ENCODE measurements at places on chromosomes 16 and 17.

DNA sequence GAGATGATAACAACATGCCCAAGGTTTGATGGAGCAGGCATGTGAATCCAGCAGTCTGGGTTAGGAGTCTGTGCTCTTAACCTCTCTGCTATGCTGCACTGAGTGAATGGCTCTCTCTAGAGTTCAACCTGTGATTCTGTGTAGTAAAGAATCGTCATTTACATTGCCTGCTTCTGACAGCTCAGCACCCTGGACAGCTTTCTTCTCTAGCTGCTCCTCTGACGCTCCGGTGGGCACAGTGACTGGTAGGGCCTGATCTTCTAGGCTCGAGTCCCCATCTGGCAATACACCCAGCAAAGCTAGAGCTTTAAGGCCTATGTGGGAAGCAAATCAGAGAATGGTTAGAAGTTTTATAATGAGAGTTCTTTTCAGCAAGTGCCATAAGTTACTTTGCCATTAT lies 85.3 kb upstream of the ATP2A3 start:
- DNase-seq, result no peak
- no peak overlapping the region for H3K4me3 ChIP-seq
- peaks cover 62% of the 10 kb centered on the region for H3K36me3 ChIP-seq
- H3K27me3 ChIP-seq, result no peaks in the 10 kb centered on the region
- H3K4me1 ChIP-seq, result peaks cover 20% of the 10 kb centered on the region
- no peak overlapping the region for H3K27ac ChIP-seq

DNA sequence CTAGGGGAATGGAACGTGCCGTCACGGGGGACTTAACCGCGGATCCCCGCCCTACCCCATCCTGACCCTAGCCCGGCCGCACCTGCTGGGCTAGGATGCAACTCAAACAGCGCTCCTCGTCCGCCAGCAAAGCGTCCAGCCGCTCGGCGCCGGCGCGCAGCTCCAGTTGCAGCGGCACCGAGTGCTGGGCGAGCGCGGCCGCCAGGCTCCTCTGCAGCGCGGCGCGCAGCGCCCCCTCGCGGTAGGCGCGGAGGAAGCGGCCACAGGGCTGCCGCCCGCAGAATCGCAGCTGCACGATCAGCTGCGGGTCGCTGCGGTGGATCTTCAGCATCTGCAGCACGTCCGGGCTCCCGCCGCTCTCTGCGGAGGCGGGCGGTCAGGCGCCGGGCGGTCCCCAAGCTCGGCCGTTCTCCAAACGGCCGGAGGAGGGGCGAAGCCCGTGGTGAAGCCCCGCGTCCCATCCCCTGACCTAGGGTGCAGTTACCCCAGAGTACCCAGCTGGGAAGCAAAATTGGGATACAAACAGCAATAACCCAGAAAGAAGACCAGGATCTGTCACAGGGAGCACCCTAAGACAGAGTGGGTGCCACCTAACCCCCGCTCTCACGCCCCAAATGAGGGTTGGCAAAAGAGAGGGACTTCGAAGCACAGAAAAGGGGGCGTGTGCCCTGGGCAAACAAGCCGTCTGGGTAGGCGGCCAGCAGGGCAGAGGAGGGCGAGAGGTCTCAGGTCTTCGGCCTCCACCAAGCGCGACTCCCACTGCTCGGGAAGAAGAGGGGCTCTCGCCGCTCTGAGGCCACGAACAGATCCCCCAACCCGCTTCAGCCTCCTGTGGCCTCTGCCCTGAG lies 4.2 kb downstream of the TRADD start:
- peak overlapping the region; percentile 83 for H3K4me3 ChIP-seq
- H3K27me3 ChIP-seq, result no peaks in the 10 kb centered on the region
- H3K36me3 ChIP-seq, result peaks cover 20% of the 10 kb centered on the region
- peaks cover 61% of the 10 kb centered on the region for H3K4me1 ChIP-seq

GRCh38 chr16:57503366-57503765 lies 17.1 kb upstream of the DOK4 start:
- peaks cover 4% of the 10 kb centered on the region for H3K36me3 ChIP-seq
- DNase-seq, result no peak
- H3K4me1 ChIP-seq, result peaks cover 8% of the 10 kb centered on the region
- H3K27me3 ChIP-seq, result peaks cover 16% of the 10 kb centered on the region

DNA sequence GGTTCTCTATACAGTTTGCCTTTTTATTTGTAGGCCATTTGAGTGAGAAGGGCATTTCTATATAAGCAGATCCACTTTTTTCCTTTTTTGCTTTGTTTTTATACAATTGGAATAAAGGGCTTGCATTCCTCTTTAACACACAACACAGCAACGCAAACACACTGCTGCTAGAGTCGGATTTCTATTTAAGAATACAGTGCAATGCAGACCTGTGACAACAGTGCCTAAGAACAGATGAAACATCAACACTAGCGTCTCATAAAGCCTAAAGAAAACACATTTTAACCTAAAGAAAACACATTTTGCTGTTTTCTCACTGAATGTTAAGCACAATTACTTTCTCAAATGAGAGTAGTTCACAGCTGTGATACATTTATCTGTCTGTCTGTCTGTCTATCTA lies 1141.1 kb downstream of the CDH11 start:
- no peak overlapping the region for H3K4me3 ChIP-seq
- no peaks in the 10 kb centered on the region for H3K27me3 ChIP-seq
- no peaks in the 10 kb centered on the region for H3K36me3 ChIP-seq
- H3K27ac ChIP-seq, result no peak overlapping the region
- no peaks in the 10 kb centered on the region for H3K4me1 ChIP-seq

DNA sequence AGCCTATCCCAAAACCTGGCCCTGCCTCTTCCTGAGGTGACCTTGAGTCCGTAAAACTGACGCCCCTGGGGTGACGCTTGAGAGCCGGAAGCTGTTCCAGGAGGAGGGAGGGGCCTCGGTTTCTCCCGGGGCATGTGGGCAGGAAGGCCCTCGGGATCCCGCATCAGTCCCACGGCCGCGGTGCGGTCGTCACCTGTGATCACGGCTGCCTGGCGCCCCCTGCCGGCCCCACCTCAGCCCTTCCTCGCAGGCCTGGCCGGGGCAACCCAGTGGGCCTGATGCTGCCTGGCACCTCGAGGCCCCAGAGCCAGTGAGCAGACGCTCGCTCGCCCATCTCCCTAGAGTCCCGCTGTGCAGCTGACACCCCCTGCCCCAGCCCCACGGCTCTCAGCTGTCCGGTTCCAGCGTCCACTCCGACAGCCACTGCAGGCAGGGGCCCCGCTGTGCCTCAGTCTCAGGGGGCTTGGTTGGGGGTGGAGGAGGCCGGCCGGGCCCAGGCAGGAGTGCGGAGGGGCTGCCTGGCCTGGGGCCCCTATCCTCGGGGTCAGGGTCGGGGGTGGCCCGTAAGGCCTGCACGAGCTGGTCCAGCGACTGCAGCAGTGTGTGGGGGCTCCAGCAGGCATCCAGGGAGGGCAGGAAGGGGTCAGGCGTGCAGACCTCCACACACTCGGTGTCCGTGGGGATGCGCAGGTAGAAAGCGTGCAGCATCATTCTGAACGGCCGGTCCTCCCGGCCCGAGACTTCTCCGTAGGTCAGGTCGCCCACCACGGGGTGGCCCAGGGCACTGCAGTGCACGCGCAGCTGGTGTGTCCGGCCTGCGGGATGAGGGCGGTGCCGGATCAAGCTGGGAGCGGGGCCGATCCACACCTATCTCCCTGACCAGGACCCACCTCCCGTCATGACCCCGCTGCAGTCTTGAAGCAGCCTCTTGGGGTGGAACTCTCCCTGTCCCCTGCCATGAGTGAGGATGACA lies 2.3 kb downstream of the RPUSD1 start:
- peak; percentile 53 for DNase-seq
- peak overlapping the region; percentile 80 for H3K4me3 ChIP-seq
- H3K27ac ChIP-seq, result no peak overlapping the region
- no peaks in the 10 kb centered on the region for H3K27me3 ChIP-seq

- DNase-seq, result no peak
- H3K27me3 ChIP-seq, result no peaks in the 10 kb centered on the region
- no peak overlapping the region for H3K4me3 ChIP-seq
- no peaks in the 10 kb centered on the region for H3K4me1 ChIP-seq
- no peaks in the 10 kb centered on the region for H3K36me3 ChIP-seq
- H3K27ac ChIP-seq, result no peak overlapping the region
Observed at GRCh38 chr16:47058295-47059086, 85.0 kb upstream of the DNAJA2 start.

GRCh38 chr16:15807603-15808009 lies 49.2 kb downstream of the MYH11 start:
- no peak overlapping the region for H3K4me3 ChIP-seq
- peaks cover 2% of the 10 kb centered on the region for H3K36me3 ChIP-seq
- no peaks in the 10 kb centered on the region for H3K4me1 ChIP-seq
- no peak overlapping the region for H3K27ac ChIP-seq

GRCh38 chr16:30967795-30968194 lies 10.2 kb downstream of the SETD1A start:
- peaks cover 63% of the 10 kb centered on the region for H3K36me3 ChIP-seq
- no peaks in the 10 kb centered on the region for H3K27me3 ChIP-seq
- peaks cover 26% of the 10 kb centered on the region for H3K4me1 ChIP-seq

DNA sequence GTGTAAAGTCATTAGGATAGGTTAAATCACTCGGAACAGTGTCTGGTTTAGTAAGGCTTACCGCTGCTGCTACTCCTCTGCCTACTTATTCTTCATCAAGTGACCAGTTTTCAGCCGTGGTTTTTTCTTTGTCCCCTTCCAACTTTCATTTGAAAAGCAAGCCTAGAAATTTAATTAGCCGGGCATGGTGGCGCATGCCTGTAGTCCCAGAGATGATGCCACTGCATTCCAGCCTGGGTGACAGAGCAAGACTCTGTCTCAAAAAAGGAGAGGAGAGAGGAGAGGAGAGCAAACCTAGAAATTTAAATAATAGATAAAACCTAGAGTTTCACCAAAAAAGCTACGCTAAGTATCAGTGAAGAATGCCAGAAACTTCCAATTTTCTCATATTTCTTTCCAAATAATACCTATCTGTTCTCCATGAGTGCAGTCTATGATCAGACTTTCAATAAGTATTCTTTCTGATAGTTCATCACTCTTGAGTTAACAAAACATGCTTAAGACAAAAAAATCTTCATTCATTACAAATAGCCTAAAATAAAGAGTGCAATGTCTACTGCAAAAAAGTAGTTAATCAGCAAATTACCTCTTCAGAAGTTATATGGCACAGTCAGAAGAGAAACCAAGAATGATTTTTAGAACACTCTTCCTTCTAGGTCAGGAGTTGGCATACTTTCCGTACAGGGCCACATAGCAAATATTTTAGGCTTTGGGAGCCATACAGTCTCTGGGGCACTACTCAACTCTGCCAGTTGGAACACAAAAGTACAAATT lies 15.1 kb downstream of the ANKFY1 start:
- H3K36me3 ChIP-seq, result peaks cover 4% of the 10 kb centered on the region
- H3K4me3 ChIP-seq, result no peak overlapping the region
- no peaks in the 10 kb centered on the region for H3K27me3 ChIP-seq
- peaks cover 45% of the 10 kb centered on the region for H3K4me1 ChIP-seq

DNA sequence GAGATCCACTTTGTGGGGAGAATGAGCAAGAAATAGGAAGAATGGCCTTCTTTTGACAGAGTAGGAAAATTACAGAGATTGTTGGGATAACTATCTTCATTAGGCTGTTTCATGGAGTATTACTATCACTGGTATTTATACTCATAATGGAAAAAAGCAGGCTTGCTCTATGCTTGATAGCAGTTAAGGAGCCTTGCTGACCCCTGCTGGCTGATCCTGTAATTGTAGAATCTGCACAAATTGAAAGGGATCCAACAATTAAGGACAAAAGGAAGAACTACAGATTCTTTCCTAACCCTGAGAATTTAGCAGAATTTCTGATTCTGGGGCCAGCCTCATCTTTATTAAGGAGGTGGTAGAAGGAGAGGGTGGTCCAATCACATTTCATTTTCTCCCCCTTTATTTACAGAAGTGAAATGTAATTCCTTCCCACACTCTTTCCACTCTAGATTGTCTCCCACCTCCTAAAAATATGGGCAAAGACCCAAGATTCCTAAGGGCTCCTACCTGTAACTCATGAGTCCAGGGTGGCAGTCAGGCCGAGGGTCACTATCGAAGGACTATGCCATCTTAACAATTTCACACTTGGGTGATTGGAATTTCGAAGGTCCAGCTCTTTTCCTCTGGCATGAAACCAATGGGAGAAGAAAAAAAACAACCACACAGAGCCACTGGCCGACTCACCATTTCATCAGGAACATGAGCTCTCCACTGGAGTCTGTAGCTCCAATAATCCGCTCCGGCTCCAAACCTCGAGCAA lies 26.3 kb downstream of the NFE2L1 start:
- no peak overlapping the region for H3K4me3 ChIP-seq
- no peak overlapping the region for H3K27ac ChIP-seq
- no peaks in the 10 kb centered on the region for H3K4me1 ChIP-seq
- H3K27me3 ChIP-seq, result no peaks in the 10 kb centered on the region
- DNase-seq, result peak; percentile 70

- H3K27ac ChIP-seq, result no peak overlapping the region
- H3K36me3 ChIP-seq, result peaks cover 3% of the 10 kb centered on the region
- no peak for DNase-seq
- no peaks in the 10 kb centered on the region for H3K4me1 ChIP-seq
Observed at GRCh38 chr16:48052731-48053417, 102.9 kb downstream of the ABCC12 start.

DNA sequence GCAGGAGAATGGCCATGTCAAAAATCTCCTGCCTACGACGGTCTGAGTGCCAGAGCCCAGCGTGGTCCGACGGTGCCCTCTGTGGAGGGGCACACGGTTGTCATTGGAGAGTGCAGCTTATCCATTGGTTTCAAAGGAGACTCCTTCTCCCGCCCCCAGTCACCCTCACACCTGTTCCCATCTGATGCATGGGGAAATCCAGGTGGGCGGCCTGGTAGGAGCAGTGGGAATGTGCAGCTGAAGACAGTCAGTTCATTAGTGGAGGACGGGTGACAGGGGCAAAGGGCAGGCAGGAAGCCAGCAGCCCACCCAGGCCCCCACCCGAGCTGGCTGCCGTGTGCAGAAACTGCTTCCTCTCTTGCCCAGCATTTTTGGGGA lies 162.3 kb downstream of the IRF8 start:
- no peaks in the 10 kb centered on the region for H3K4me1 ChIP-seq
- no peak overlapping the region for H3K27ac ChIP-seq
- no peaks in the 10 kb centered on the region for H3K36me3 ChIP-seq

- H3K36me3 ChIP-seq, result peaks cover 13% of the 10 kb centered on the region
- peak overlapping the region; percentile 83 for H3K27ac ChIP-seq
- peak overlapping the region; percentile 60 for H3K4me3 ChIP-seq
- H3K4me1 ChIP-seq, result peaks cover 73% of the 10 kb centered on the region
Observed at GRCh38 chr17:77410470-77410869, 269.7 kb downstream of the SEC14L1 start.

DNA sequence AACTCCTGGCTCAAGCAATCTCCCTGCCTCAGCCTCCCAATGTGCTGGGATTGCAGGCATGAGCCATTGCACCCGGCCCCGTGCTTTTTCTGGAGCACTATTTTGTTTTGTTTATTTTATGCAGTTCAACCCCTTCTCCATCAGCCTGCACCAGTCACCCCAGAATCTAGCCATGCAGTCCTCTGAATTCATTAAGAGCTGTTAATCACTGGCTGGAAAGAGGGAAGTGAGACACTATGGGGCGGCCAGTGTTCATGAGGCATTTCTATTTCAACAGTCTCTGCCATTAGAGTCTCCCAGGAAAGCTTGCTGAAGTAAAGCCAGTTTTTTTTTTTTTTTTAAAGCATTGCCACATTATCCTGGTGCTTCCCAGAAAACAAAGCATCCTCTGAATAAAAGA lies 1.7 kb downstream of the VWA3A start:
- DNase-seq, result no peak
- no peak overlapping the region for H3K27ac ChIP-seq
- peaks cover 3% of the 10 kb centered on the region for H3K4me1 ChIP-seq
- H3K4me3 ChIP-seq, result no peak overlapping the region

GRCh38 chr16:58343562-58343961 lies 48.7 kb upstream of the GINS3 start:
- H3K27ac ChIP-seq, result no peak overlapping the region
- H3K27me3 ChIP-seq, result peaks cover 50% of the 10 kb centered on the region
- no peak overlapping the region for H3K4me3 ChIP-seq
- no peaks in the 10 kb centered on the region for H3K36me3 ChIP-seq

- H3K4me3 ChIP-seq, result no peak overlapping the region
- peaks cover under 1% of the 10 kb centered on the region for H3K4me1 ChIP-seq
- no peak overlapping the region for H3K27ac ChIP-seq
- H3K36me3 ChIP-seq, result peaks cover 40% of the 10 kb centered on the region
- no peaks in the 10 kb centered on the region for H3K27me3 ChIP-seq
- no peak for DNase-seq
Observed at GRCh38 chr16:15037745-15038144, 18.1 kb downstream of the NTAN1 start.
